ENCODE measurements at places on chromosomes 6 and 20. TPM values are rescaled to one million over a fixed set of nuclear protein-coding genes. Genes with fewer than 3 reads are reported as not detected.

Gene WFDC2
- 0.55 TPM for total RNA-seq

Gene ATAT1
- 10.7 TPM for total RNA-seq

Gene EDN1
- 0.11 TPM for total RNA-seq

Gene LY6G6C
- not detected for total RNA-seq

GRCh38 chr6:68087399-68088133, 547.5 kb upstream of the ADGRB3 start:
- H3K27me3 ChIP-seq, result no peaks in the 10 kb centered on the region
- no peaks in the 10 kb centered on the region for H3K36me3 ChIP-seq
- no peak overlapping the region for H3K27ac ChIP-seq
- no peak for DNase-seq

DNA sequence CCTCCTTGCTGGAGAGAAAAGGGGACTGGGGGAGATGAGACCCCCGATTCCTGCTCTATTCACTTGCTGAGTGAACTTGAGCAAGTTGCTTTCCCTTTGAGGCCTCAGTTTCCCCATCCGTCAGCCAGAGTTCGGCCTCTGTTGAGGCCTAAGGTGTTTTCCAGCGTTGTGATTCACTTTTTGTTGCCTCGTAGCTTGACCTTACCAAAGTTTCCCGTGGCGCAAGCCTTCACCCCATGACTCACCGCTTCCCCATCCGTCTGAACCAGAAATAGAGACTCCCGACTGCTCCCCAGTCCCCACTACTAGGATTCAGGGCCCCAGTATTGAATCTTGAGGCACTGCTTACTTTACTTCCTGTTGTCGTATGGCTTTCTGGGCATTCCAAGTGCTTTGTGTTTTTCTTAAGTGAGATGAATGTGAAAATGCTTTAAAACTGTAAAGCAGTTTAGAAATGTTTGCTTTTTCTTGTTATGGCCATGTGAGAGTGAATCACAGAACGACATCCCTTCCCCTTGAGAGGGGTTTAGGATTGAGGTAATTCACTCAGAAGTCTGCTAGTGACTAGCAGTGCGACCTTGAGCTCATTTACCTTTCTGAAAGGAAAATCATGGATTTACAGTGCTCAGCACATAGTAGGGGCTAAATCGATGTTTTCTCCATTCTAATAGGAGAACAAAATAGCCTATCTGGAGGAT, 1.2 kb downstream of the CHMP4B start:
- DNase-seq, result no peak
- H3K4me1 ChIP-seq, result peaks cover 36% of the 10 kb centered on the region
- peak overlapping the region; percentile 85 for H3K27ac ChIP-seq
- no peaks in the 10 kb centered on the region for H3K36me3 ChIP-seq
- no peaks in the 10 kb centered on the region for H3K27me3 ChIP-seq

DNA sequence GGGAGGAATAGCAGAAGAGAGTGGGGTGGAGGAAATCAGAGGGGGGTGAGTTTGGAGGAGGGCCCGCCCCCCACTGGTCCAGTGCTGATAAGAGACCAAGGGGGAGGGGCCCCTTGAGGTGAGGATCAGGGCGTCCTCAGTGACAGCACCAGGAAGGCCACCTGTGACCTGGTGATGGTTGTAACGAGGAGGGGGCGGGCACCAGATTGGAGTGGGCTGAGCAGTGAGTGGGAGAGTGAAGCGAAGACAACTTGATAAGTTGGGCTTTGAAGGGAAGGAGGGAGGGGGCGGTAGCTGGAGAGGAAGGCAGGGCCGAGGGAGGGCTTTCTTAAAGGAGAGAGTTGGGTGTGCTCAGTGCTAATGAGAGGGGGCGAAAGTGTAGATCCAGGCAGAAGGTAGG, 30.7 kb downstream of the CDH22 start:
- H3K4me1 ChIP-seq, result no peaks in the 10 kb centered on the region
- peak; percentile 4 for DNase-seq
- no peak overlapping the region for H3K4me3 ChIP-seq
- H3K27ac ChIP-seq, result no peak overlapping the region

- no peaks in the 10 kb centered on the region for H3K36me3 ChIP-seq
- no peak overlapping the region for H3K4me3 ChIP-seq
- DNase-seq, result no peak
- H3K27me3 ChIP-seq, result no peaks in the 10 kb centered on the region
Measured at GRCh38 chr6:126268092-126268491, 71.8 kb upstream of the CENPW start.

DNA sequence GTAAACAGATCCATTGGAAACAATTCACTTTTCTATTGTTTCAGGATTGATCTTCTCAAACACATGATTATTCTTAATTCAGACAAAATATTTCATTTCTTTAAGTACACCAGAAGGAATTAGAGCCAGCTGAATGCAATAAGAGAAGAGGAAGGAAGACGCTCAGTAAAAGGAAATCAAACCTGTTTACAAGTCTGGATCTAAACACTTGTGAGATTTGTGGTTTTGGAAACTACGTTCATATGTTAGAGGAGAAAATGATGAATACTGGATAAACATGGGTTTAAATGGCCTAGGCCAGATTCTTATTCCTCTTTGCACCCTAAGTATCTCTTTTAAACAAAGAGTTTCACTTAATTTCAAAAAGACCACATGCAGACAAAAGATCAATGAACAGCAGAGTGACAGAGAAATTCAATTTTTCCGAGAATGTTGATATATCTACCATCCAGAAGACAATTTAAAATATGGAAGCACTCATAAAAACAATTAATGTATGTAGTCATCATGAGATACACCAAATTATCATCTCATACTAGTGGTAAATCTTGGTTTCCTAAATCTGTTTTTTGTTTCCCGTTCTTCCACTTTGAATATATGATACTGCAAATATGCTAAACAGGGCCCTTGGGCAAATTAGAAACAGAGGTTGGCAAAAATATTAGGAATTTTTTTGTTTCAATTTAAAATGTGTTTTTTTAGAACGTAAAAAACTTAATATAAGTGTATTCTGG, 703.5 kb upstream of the CITED2 start:
- no peak overlapping the region for H3K27ac ChIP-seq
- no peak overlapping the region for H3K4me3 ChIP-seq
- H3K36me3 ChIP-seq, result no peaks in the 10 kb centered on the region
- no peaks in the 10 kb centered on the region for H3K4me1 ChIP-seq
- no peaks in the 10 kb centered on the region for H3K27me3 ChIP-seq

- H3K27ac ChIP-seq, result no peak overlapping the region
- H3K27me3 ChIP-seq, result no peaks in the 10 kb centered on the region
- H3K4me1 ChIP-seq, result no peaks in the 10 kb centered on the region
- H3K4me3 ChIP-seq, result no peak overlapping the region
- DNase-seq, result no peak
- no peaks in the 10 kb centered on the region for H3K36me3 ChIP-seq
Measured at GRCh38 chr6:148518511-148519156, 176.0 kb downstream of the SASH1 start.

DNA sequence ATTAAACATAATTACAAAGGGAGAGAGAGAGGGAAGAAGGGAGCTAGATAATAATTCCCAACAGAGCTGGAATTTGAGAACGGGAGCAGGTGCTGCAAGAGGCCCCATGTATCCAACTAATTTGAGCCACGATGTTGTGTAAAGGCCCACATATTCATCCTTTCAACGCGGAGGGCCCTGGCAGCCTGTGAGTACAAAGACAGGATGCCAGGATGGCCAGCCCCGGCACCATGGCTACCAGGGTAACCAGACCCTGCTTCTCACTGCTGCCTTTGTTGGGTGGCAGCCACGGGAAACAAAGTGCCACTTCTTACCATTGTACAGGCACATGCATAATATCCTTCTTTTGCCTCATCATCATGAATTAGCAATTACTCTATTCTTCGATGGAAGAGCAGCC, 492.0 kb upstream of the NRSN1 start:
- no peaks in the 10 kb centered on the region for H3K4me1 ChIP-seq
- H3K4me3 ChIP-seq, result no peak overlapping the region
- no peak overlapping the region for H3K27ac ChIP-seq

GRCh38 chr6:357791-358341, 33.7 kb upstream of the IRF4 start:
- H3K4me3 ChIP-seq, result no peak overlapping the region
- H3K27me3 ChIP-seq, result no peaks in the 10 kb centered on the region
- H3K36me3 ChIP-seq, result no peaks in the 10 kb centered on the region
- DNase-seq, result no peak

DNA sequence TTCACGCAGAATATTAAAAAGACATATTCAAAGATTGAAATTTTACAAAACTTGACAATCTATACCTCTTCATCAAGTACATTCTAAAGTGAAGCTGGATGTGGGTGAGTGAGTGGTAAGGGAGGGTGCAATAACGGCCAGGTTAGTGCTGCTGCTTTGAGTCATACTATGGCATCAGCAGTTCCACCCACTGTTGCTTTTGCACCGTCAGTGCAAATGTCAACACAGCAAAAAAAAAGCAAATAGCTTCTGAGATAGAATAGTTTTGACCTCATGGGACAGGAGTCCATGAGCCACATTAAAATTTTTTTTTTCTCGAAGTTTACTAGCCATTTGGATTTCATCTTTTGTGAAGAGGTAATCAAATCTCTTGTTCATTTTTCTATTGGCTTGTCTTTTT, 31.8 kb downstream of the PSMF1 start:
- no peaks in the 10 kb centered on the region for H3K27me3 ChIP-seq
- H3K4me1 ChIP-seq, result no peaks in the 10 kb centered on the region
- H3K27ac ChIP-seq, result no peak overlapping the region
- no peak overlapping the region for H3K4me3 ChIP-seq
- DNase-seq, result no peak
- peaks cover 22% of the 10 kb centered on the region for H3K36me3 ChIP-seq

DNA sequence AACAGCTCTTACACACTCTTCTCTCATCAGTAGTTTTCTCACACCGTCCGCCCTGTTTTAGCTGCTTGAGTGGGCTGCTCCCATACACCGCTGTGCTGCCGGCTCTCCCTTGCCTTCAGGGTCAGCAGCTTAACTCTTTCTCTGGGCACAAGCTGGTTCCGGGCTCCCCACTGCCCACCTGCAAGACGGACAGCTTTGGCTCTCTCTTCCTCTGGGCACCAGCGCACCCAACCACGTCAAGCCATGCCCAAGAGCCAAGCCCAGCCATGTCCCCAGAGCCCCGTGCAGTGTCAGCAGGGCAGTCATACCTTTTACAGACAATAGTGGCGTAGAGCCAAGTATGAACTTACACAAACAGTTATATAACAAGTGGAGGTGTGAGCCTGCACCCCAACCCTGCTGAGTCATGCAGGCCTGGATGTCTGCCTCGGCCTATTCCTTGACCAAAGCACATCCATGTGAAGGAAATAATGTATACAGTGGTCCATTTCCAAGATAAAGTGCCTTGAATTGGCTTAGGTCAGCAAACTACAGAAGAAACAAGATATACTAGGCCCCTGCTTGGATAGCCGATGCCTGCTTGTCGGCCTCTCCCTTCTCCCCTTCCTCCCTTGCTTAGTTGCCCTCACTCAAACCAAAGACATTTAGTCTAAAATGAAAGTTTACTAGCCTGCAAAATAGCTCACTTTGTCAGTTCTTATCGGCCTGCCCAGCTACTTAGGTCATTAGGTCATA, 89.3 kb downstream of the JPH2 start:
- no peaks in the 10 kb centered on the region for H3K4me1 ChIP-seq
- no peak for DNase-seq

- no peaks in the 10 kb centered on the region for H3K36me3 ChIP-seq
- H3K27me3 ChIP-seq, result no peaks in the 10 kb centered on the region
- no peak for DNase-seq
- peaks cover 13% of the 10 kb centered on the region for H3K4me1 ChIP-seq
Measured at GRCh38 chr6:14626556-14626955, 509.0 kb downstream of the CD83 start.

DNA sequence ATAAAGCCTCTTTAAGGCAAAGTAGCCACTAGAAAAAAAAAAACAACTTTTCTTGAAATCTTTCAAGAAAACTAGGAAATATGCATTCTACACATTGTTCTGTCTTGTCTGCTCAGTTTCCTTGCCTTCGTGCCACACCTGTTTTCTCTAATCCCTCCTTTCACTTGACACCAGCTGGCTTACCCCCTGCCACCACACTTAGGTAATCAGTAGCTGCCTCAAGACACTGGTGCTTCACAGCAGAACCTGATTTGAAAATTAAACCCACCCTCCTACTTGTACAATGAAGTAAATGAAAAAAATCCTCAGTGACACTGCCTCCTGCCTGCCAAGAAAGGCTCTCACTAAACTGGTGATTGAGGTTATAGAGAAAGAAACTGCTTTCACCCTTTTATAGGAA, 45.8 kb upstream of the SCML4 start:
- no peak overlapping the region for H3K27ac ChIP-seq
- no peaks in the 10 kb centered on the region for H3K36me3 ChIP-seq
- no peak for DNase-seq
- H3K4me3 ChIP-seq, result no peak overlapping the region
- peaks cover 3% of the 10 kb centered on the region for H3K4me1 ChIP-seq

GRCh38 chr6:14280766-14281293, 163.3 kb downstream of the CD83 start:
- no peak overlapping the region for H3K4me3 ChIP-seq
- H3K4me1 ChIP-seq, result peaks cover 29% of the 10 kb centered on the region
- DNase-seq, result no peak
- H3K27ac ChIP-seq, result no peak overlapping the region

- H3K27me3 ChIP-seq, result peaks cover 11% of the 10 kb centered on the region
- no peak overlapping the region for H3K27ac ChIP-seq
- no peak overlapping the region for H3K4me3 ChIP-seq
- no peaks in the 10 kb centered on the region for H3K36me3 ChIP-seq
- no peak for DNase-seq
- H3K4me1 ChIP-seq, result peaks cover 3% of the 10 kb centered on the region
Measured at GRCh38 chr6:169963581-169964297, 212.3 kb downstream of the ERMARD start.

- no peaks in the 10 kb centered on the region for H3K4me1 ChIP-seq
- no peaks in the 10 kb centered on the region for H3K27me3 ChIP-seq
- H3K27ac ChIP-seq, result no peak overlapping the region
- DNase-seq, result no peak
- no peak overlapping the region for H3K4me3 ChIP-seq
- no peaks in the 10 kb centered on the region for H3K36me3 ChIP-seq
Measured at GRCh38 chr6:34568341-34569201, 12.4 kb upstream of the SPDEF start.

GRCh38 chr6:165487347-165487746, 175.7 kb downstream of the PDE10A start:
- no peaks in the 10 kb centered on the region for H3K27me3 ChIP-seq
- no peaks in the 10 kb centered on the region for H3K36me3 ChIP-seq
- no peak for DNase-seq
- no peak overlapping the region for H3K4me3 ChIP-seq

DNA sequence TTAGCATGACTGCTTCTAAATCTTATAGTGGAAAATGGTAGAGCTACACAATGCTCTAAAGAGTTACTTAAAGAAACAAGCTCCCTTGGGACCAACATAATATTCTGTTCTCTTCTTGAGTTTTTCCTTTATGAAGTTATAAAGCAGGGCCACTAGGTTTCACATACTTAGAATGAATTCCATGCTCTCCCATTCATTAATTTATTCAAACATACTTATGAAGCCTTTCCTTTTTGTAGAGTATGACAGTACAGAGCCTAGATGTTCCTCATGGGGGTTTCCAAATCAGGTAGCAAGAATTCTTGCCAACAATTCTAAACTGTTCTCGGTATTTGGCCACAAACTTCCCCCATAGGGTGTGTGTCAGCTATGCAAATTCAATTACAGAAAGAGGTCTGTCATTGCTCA, 20.6 kb upstream of the FABP7 start:
- no peaks in the 10 kb centered on the region for H3K27me3 ChIP-seq
- H3K4me1 ChIP-seq, result no peaks in the 10 kb centered on the region
- H3K27ac ChIP-seq, result no peak overlapping the region
- DNase-seq, result no peak
- H3K4me3 ChIP-seq, result no peak overlapping the region

All from CD8-positive, alpha-beta memory T cell (primary cell).